ENCODE measurements at places on chromosomes 7 and 10.

DNA sequence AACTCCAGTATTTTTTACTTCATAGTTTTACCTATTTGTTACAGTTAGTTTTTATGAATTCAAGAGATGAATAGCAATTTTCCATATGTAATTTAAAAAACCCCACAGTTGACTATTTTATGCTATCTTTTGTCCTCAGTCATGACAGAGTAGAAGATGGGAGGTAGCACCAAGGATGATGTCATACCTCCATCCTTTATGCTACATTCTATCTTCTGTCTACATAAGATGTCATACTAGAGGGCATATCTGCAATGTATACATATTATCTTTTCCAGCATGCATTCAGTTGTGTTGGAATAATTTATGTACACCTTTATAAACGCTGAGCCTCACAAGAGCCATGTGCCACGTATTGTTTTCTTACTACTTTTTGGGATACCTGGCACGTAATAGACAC lies 184.2 kb downstream of the CFTR start:
- DNase-seq: no peak

- no peak for DNase-seq
These were observed 4.8 kb downstream of the PALS2 start for GRCh38 chr7:24578052-24578451.

DNA sequence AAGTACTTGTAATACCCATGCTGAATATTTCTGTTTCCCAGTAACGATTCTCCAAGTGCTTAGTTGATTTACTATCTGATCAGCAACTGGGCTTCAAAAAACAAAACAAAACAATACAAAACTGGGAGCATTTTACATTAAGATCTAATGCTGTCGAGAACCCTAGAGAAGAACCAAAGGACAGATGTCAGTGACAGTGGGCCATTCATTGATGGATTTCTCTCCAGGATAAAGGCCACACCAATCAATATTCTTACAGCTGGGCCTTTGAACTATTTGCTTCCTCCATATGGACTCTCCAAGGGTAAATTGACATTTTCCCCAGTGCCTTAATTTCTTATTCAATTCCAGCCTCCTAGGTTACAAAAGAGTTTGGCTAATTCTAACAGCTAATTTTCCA lies 217.5 kb downstream of the ADAM12 start:
- no peak for DNase-seq

DNA sequence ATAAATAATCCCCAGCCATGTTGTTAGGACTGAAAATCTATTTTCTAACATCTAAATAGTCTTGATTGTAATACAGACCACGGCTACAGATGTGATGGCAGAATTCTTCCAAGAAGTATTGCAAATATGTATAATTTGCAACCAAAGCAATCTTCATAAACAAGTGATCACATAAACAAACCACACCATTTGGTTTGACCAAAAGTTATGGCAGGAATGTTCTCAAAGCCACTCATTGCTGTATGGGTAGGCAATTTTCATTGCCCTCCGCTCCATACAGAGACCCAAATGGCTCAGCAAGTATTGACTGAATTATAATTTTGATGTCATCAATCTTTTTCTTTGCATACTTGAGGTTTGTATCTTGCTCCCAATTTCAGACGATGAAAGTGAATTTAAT lies 19.0 kb upstream of the RHOBTB1 start:
- no peak for DNase-seq

DNA sequence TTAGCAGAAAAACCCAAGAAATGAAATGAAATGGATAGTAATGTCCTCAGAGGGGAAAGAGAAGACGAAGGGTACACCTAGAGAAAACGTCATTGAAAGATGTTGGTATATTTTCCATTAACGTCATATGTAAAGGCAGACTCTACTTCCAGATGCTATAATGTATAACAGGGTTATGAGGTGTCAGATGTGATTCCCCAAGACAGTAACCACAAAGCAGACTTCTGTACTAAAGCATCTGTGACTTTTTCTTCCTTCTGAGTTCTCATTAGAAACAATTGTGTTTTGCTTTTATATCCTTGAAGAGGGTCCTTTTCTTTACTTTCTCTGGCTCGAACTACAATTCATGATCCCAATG lies 37.4 kb downstream of the LRRC72 start:
- no peak for DNase-seq

GRCh38 chr7:45028138-45028919 lies 28.3 kb downstream of the CCM2 start:
- DNase-seq: no peak

GRCh38 chr7:94907026-94907810 lies at the start of gene PPP1R9A:
Gene PPP1R9A (plus strand): TSS chr7:94907594. CDS start chr7:94910114, 2,520 bp downstream.
- no peak for DNase-seq

- no peak for DNase-seq
These were observed 65.6 kb upstream of the TMEM72 start for GRCh38 chr10:44845361-44846175.

DNA sequence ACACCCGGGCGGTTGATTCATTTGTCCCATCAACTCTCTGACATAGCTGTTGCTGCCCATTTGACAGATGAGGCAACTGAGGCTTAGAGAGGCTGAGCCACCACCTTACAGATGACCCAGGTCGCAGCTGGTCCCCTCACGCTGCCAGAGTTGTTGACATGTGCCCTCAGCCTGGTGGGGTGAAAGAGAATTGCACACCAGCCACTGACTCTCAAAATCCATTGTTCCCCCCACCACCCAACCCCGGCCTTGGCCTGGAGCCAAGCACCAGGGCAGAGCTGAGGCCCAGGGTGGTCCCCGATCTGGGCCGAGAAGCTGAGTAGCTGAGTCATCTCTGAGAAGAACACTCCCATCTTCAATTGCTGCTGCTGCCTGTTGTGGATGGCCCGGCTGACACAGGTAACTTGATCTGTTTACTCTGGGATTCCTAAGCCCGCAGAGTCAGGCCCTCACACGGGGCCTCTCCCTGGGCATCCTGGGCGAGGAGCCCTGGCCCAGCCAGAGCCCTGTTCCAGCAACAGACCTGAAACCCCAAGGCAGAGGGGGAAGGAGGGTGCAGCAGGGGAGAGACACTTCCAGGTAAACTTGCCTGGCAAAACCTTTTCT lies 27.5 kb downstream of the PVRIG start:
- DNase-seq: no peak

GRCh38 chr7:48085433-48085791 lies 3.7 kb upstream of the UPP1 start:
- no peak for DNase-seq

- DNase-seq: no peak
These were observed 156.4 kb downstream of the PHTF2 start for GRCh38 chr7:77954773-77955555.

GRCh38 chr7:49639808-49640207 lies 133.6 kb upstream of the VWC2 start:
- DNase-seq: no peak

- peak; percentile 48 for DNase-seq
These were observed 1.2 kb downstream of the JAZF1 start for GRCh38 chr7:28179120-28180030.

DNA sequence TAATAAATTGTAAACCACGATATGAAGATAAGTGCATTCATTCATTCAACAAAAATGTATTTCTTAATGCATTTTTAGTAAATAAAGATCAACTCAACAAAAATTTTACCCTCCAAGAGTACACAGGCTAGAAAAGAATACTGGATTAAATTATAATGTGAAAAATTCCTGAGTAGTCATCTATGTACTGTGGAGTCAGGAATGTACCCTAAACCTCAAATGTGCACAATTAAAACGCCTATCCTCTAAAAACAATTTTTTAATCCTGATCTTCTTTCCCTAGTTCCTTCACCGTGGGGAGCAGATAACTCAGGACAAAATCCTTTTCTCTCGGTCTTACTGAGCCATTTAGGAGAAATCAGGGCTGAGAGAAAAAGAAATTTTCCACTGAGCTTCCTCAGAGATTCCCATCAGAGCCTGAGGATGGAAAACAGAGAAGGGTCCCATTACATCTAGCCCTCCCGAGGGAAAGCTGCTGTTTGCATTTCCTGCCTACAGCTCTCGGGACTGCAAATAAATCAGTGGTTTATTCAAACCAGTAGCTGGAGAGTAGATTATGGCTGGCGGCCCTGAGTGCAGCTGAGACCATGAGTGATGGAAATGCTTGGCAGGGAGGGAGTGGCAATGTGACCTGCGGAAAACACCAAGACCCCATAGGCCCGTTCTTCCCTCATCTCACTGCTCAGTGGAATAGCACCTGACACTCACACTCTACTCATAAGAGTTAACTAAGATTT lies 7.4 kb downstream of the TAS2R40 start:
- DNase-seq: no peak

- no peak for DNase-seq
These were observed 845.0 kb downstream of the CNTNAP2 start for GRCh38 chr7:146961617-146962016.

All from activated T-helper 1 cell treated with anti-CD3 and anti-CD28 coated beads, Interleukin-2, amount 50 U/mL, for 16 hours (primary cell).